ENCODE measurements at places on chromosomes 5 and 9.

- no peak for DNase-seq
These were observed 41.5 kb downstream of the SPRY4 start for GRCh38 chr5:142283304-142283703.

GRCh38 chr5:174514983-174515394, 209.4 kb upstream of the MSX2 start:
- DNase-seq, result no peak

DNA sequence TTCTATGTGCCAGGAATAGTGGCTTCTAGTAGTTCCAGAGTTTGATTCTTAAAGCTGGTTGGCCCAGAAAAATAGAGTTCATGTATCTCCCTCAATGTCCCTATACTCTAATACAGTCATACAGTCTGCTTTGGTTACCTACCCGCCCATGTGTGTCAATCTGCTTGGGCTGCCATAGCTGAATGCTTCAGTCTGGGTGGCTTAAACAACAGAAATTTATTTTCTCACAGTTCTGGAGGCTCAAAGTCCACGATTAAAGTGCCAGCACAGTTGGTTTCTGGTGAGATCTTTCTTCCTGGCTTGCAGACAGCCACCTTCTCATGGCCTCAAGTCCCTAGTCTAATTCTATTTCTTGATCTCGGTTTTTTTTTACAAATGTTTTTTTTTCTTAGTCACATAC, 1739.0 kb downstream of the MAT2B start:
- no peak for DNase-seq

GRCh38 chr5:128673000-128673399, 135.0 kb upstream of the FBN2 start:
- no peak for DNase-seq

DNA sequence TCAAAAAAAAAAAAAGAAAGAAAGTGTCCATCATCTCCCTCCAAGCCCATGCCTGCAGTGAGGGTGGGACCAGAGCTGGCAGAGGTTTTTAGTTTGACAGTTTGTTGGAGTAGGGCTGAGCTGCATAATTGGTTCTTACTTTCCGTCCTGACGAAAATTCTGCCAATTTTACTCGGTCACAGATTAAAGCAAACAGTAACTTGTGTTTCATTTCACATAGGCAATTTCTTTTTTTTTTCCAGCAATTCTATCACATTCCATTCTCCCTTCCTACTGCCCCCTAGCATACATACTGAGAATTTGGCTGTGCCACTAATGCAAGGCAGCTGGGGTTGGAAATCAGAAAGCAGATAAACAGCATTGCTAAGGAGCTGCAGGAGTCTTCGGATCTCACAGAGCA, 132.4 kb downstream of the FRMD3 start:
- DNase-seq, result no peak

- DNase-seq, result no peak
These were observed 74.7 kb downstream of the WWC1 start for GRCh38 chr5:168366116-168366515.

DNA sequence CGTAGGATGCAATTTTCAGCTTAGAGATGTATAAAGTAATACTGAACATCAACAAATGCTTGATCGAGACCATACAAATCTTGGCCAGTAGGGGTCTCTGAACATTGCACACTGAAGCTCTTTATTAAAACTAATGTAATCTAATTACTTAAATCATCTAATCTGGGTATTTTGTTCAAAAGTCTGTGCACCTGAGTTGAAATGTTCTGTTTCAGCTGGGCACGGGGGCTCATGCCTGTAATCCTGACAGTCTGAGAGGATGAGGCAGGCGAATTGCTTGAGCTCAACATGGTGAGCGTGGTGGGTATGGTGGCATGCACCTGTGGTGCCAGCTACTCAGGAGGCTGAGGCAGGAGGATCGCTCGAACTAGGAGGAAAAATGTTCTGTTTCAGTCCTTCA, 41.0 kb downstream of the ESM1 start:
- DNase-seq, result peak; percentile 39

DNA sequence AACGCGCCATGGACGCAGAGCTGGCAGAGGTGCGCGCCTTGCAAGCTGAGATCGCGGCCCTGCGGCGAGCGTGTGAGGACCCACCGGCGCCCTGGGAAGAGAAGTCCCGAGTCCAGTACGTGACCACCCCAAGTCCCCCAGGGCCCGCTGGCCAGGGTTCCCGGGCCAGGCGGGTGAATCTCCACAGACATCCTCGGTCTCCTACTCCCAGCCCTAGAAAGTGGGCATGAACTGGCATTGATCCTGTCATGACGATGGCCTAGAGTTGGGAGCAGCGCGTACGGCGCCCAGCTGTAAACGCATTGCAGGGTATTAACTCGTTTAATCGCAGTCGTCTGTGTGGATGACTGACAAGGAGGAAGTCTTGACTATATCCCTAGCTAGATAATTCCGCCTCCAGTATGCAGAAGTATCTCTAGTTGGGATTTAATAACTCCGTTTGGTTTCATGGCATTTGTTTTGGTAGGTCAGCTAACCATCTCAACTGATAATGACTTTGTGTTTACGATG, 293 bp downstream of the CENPP start:
- DNase-seq, result no peak

GRCh38 chr5:116068028-116068632, 16.7 kb upstream of the COMMD10 start:
- DNase-seq, result no peak

DNA sequence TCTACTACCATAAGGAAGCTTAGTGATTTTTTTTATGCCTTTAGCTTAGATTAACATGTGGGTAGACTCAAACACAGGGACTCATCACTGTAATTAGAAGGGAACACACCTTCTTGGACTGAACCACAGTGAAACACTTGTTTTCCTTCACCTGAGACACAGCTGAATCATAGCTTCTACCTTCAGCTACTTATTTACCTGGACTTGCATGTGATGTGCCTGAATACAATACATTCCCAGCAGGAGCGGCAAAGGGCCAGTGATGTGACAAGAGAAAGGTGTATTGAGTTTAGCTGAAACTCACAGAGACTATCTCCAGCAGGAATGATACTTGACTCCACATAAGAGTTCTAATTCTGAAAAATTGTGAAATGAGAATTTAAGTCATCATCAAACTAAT, 37.8 kb downstream of the GRAMD2B start:
- DNase-seq, result no peak

DNA sequence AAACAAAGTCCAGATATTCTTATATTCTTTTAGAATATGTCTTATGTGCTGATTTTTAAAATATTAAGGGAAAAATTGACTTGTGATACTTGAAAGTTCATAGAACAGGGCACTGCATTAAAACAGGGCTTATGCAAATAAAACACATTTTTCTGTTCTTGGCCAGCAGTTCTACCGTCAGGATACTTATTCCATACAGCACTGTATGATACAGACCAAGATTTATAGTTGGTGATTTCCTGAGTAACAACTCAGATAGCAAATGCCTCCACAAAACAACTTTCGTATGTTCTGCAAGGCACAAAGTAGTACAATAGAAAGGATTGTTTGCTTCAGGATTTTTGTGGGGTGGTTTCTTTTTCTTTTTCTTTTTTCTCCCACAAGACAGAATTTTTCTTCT, 70.0 kb downstream of the F2RL2 start:
- DNase-seq, result no peak

DNA sequence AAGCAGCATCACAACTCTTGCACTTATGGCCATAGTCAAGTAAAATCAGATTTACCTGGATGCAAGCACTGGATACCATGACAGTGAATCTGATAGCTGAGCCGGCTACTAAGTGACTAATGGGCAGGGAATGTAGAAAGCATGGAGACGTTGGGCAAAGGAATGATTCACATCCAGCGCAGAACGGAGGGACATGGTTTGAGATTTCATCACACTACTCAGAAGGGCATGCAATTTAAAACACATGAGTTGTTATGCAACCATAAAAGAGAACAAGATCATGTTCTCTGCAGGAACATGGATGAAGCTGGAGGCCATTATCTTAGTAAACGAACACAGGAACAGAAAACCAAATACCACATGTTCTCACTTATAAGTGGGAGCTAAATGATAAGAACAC, 169.1 kb upstream of the PIK3R1 start:
- DNase-seq, result no peak

- no peak for DNase-seq
These were observed 58.4 kb upstream of the GRHPR start for GRCh38 chr9:37364136-37364535.

DNA sequence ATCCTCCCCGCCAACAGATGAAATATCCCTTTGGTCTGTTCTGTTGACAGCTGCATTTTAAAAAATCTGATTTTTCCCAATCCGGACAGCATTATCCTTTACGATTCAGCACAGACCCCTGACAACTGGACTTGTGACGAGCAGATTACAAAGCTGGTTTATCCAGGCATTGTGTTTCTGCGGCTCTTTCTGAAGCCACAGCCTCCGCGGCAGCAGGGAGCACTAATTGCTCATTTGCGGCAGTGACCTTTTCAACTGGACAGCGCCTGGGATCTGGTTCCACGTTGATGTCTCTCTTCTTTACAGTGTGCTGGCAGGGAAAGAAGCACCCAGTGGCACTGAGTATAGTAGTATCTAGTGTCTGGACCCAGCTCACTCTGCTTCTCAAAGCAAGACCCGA, 351.2 kb downstream of the ZNF608 start:
- no peak for DNase-seq

DNA sequence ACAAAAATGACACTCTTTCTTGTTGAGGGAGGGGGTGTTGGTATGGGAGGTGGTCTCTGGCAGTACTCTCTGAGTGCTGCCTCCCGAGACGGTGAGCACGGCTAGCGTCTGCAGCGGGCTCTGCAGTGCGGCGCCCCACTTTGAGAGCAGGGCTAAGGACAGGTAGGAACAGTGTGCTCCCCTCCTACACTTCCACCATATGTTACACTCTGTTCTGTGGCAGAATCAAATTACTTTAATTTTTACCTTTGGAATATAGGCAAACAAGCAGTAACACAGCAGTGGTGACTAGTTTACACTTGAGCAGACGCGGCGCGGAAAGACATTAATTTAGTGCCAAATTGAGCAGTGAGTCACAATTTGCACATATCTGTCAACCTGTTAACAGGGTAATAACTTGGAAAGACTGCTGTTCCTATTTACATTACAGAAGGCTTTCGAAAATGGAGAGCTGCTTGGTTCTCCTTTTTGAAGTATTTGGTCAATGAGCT, 136.3 kb downstream of the MED27 start:
- no peak for DNase-seq

GRCh38 chr9:133349965-133350616, 2.1 kb downstream of the RPL7A start:
- DNase-seq, result no peak

- no peak for DNase-seq
These were observed 17.8 kb downstream of the NANS start for GRCh38 chr9:98074115-98074990.

GRCh38 chr5:156367597-156367996, 40.6 kb downstream of the SGCD start:
- DNase-seq, result no peak

DNA sequence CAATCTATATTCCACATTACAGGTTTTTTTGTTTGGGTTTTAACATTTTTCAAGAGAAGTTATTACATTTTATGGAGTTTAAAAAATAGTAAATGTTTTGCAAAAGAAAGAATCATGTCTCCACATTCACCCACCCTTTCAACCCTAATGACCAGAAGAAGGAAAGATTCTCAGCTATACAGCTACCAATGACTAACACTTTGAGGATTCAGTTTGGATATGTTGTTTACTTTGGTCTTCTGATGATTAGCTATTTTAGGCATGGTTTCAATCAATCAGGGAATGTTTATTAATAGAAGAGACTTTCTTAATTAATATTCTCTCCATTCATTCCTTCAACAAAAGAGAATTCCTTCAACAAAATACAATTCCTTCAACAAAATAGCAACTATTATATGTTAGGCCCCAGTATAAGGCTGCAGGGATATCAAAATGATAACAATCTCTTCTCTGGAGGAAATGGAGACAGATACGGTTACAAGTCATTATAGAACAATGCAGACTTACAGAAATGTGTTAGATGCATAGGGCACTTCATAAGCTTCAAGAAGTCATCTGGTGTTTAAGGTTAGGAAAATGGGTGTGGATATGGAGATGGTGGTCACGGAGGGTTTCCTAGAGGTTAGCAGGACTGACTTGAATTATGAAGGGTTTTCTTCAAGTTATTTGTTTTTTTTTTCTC, 9.3 kb upstream of the NR3C1 start:
- no peak for DNase-seq

DNA sequence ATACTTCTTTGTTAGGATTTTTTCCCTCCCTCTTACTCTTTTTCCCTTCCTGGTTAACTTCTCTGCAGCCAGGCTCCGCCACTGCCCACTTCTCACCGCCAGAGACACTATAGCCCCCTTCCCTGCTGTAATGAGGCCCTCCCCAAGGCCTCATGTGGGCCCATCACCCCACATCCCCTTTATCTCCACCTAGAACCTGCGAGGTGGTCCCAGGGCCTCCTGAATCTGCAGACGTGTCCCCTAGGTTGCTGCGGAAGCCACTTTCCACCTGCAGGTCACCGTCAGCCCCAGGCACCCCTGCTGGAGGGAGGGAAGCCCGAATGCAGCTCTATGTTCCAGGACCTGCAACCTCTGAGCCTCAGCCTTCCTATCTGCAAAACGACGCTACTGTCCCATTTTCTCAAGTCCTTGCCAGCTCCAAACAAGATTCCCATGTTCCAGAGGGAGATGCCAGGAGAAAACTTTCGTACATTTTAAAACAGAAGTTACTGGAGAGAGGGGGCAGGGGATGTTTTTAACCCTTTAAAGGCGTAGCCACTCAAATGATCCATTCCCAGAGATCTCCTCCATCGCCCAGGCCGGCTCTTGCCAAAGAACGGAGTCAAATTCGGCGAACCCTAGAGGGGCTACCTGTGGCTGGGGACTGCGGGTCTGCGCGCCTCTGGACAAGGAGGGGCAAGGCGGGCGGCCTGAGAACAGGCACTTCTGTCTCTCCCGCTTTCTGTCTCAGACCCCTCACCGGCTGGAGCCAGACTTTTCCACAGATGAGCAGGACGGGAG, 929 bp downstream of the SH3PXD2B start:
- no peak for DNase-seq

- DNase-seq, result no peak
These were observed 83.0 kb upstream of the TNC start for GRCh38 chr9:115200711-115201505.

DNA sequence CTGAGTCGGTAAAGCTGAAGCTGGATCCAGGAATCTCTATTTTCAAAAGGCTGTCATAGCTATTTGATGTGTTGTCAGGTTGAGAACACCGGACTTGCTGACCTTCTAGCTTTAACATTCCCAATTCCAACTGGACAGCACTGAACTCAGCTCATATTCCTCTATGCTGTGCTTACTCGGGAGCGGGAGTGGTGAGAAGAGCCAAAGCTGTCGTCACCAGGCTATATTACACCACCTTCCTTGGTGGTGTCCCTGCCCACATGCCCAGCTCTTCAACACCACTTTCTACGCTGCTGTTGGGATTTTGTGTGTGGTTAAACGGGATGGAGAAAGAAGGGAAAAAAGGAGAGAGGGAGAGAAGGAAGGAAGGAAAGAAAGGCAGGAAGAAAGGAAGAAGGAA, 653.6 kb downstream of the RAB3C start:
- DNase-seq, result no peak
